Thyroid gland (tissue), 4 donors: ENCODE measurements at places on chromosomes 12 and 14. TPM values are rescaled to one million over a fixed set of nuclear protein-coding genes. Genes with fewer than 3 reads are reported as not detected.

Gene ACOT6
- not detected for total RNA-seq

Gene ANKRD13A
- 128 TPM for total RNA-seq

Gene DEPDC4
- total RNA-seq = 2.6 TPM

Gene IL22
- total RNA-seq = not detected

Gene CCND2
- total RNA-seq = 135 TPM

Gene SERPINA5
- total RNA-seq = 6.6 TPM

Gene CD163
- 179 TPM for total RNA-seq

Gene PYGL
- 24.6 TPM for total RNA-seq

Gene OSGEP
- 83.6 TPM for total RNA-seq

Gene CCDC177
- total RNA-seq = not detected

Gene CYP27B1
- total RNA-seq = 2.7 TPM

DNA sequence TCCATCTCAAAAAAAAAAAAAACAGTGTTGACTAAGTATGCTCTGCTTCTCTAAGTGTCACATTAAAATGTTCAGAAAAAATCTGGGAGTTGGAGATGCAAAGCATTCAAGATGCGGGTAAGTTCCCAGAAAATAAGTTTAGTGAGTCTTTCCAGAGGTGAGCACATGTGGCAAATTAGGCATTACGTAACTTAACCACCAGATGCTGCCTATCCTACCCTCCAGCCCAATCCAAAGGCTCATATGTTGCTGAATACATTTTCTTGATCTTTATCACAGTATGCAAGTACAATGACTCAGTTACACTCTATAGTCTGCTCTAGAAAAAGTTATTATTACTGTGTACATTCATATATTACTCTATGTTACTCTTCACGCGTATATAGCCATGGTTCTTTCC, 3.6 kb downstream of the SLC2A14 start:
- H3K4me3 ChIP-seq = no peak overlapping the region
- peaks cover 14% of the 10 kb centered on the region for H3K27me3 ChIP-seq
- H3K4me1 ChIP-seq = no peaks in the 10 kb centered on the region
- H3K36me3 ChIP-seq = no peaks in the 10 kb centered on the region

- no peak overlapping the region for H3K4me3 ChIP-seq
- no peaks in the 10 kb centered on the region for H3K27me3 ChIP-seq
- no peak overlapping the region for H3K27ac ChIP-seq
- H3K4me1 ChIP-seq = peaks cover 13% of the 10 kb centered on the region
Measured at GRCh38 chr14:76396714-76397187, 20.8 kb downstream of the ESRRB start.

- no peak overlapping the region for H3K4me3 ChIP-seq
- H3K27me3 ChIP-seq = no peaks in the 10 kb centered on the region
- no peaks in the 10 kb centered on the region for H3K36me3 ChIP-seq
- no peak for DNase-seq
Measured at GRCh38 chr14:91378930-91379578, 38.6 kb downstream of the CCDC88C start.

GRCh38 chr12:79155683-79156082, 291.1 kb downstream of the SYT1 start:
- H3K27ac ChIP-seq = no peak overlapping the region
- H3K36me3 ChIP-seq = no peaks in the 10 kb centered on the region
- no peaks in the 10 kb centered on the region for H3K27me3 ChIP-seq
- H3K4me1 ChIP-seq = no peaks in the 10 kb centered on the region
- DNase-seq = no peak

DNA sequence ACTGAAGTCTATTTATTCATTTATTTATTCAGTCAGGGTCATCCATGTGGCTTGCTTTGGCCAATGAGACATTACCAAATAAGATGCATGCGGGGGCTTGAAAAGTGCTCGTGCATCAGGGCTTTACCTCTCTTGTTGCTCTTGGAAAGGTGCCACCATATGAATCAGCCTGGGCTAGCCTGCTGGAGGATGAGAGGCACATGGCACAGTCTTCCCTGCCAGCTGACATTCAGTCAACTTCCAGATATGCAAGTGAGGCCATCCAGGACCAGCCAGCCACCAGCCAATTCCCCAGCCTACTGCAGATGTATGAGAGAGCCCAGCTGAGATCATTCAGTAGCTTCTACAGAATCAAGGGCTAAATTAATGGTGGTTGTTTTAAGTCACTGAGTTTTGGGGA, 105.2 kb upstream of the RPH3A start:
- H3K27me3 ChIP-seq = no peaks in the 10 kb centered on the region
- H3K4me3 ChIP-seq = no peak overlapping the region
- no peak overlapping the region for H3K27ac ChIP-seq

DNA sequence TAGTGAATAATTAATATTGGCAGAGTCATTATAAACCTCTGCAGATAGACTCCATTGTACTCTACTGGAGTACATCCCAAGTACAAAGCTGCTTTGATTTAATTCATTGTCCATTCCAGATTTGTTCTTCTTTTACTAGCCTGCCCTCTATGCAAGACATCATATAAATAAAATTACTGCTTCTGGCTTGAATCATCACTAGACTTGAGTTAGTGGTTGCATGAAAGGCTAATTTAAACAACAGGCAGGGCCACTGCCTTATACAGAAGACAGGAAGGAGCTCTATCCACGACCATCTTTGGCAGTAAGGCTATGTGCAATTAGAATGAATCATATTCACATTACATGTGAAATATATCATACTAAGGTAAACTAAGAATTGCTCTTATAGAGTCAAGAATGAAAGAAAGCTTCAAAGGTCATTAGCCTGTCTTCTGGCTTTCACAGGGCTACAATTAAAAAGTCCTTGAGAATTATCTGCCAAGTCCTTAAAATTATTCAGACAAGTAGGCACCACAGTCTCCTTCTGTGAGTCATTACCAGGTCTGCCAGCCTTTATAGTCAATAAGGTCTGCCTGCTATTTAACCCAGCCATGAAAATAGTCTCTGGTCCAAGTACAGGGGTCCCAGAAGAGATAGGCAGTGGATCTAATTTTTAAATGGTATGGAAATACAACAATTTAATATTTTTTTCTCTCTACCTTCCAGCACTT, 631.8 kb downstream of the TMTC2 start:
- H3K36me3 ChIP-seq = no peaks in the 10 kb centered on the region
- H3K4me3 ChIP-seq = no peak overlapping the region
- no peaks in the 10 kb centered on the region for H3K27me3 ChIP-seq
- DNase-seq = no peak
- no peak overlapping the region for H3K27ac ChIP-seq

GRCh38 chr12:52256584-52256935, 17.9 kb upstream of the KRT86 start:
- no peaks in the 10 kb centered on the region for H3K27me3 ChIP-seq
- H3K27ac ChIP-seq = no peak overlapping the region
- DNase-seq = no peak
- H3K36me3 ChIP-seq = no peaks in the 10 kb centered on the region

- no peaks in the 10 kb centered on the region for H3K36me3 ChIP-seq
- no peak for DNase-seq
- H3K27me3 ChIP-seq = no peaks in the 10 kb centered on the region
Measured at GRCh38 chr12:18658829-18659228, 79.0 kb downstream of the PLCZ1 start.

DNA sequence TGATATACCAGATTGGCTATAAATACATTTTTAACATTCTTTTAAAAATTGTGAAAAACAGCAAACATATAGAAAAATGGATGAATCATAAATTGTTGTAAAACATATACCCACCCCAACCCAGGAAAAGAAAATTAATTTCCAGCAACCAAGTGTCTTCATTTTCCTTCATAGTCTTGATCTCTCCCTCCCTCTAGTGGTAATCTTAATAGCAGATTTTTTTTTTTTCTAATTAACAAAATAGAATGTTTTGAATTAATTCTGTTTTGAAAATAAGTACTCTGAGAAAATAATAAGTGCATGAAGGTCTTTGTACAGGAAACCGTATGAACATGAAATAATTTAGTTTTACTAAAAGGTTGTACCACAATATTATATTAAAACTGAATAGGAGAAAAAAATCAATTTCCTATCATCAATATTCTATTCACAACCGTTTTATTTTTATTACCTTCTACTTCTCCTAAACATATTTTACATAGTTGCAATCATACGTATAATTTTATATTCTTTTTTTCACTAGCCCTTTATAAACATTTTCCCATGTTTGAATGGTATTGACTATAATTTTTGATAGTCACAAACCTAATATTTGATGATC, 7.0 kb downstream of the ETNK1 start:
- H3K36me3 ChIP-seq = no peaks in the 10 kb centered on the region
- H3K27ac ChIP-seq = no peak overlapping the region
- no peak overlapping the region for H3K4me3 ChIP-seq
- H3K27me3 ChIP-seq = no peaks in the 10 kb centered on the region
- DNase-seq = no peak
- H3K4me1 ChIP-seq = peaks cover 14% of the 10 kb centered on the region

GRCh38 chr14:67668559-67668958, 5.9 kb downstream of the VTI1B start:
- peaks cover 28% of the 10 kb centered on the region for H3K4me1 ChIP-seq
- no peak overlapping the region for H3K27ac ChIP-seq
- H3K27me3 ChIP-seq = no peaks in the 10 kb centered on the region
- no peaks in the 10 kb centered on the region for H3K36me3 ChIP-seq

DNA sequence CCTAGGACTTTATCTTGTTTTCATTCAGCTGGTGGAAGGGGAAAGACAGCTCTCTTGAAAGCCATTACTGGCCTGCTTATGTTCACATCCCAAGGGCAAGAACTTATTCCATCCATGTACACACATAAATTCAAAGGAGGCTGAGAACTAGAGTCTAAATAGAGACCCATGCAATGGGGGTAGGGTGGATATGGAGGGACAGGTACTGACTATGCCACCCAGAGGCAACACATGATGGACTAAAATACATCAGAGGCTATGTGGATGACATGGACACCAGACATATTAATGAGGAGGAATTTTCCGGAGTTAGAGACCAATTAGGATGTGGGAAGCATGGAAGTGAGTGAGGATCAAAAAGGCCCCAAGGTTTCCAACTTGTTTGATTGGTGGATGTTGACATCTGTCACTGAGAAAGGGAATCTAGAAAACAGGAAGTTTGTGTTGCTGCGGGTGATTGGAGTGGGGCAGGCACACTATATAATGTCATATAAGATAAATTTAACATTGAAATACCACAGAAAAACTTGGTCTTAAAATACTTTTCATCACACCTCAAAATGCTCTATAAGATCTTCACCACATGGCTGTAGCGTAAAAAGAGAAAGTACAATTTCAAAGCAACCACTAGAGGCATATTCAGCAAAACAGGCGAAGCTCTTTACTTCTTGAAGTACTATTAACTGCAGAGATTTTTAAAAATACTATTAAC, 130.4 kb downstream of the GRIP1 start:
- H3K4me3 ChIP-seq = no peak overlapping the region
- no peaks in the 10 kb centered on the region for H3K36me3 ChIP-seq
- H3K27me3 ChIP-seq = no peaks in the 10 kb centered on the region

- H3K36me3 ChIP-seq = no peaks in the 10 kb centered on the region
- H3K4me1 ChIP-seq = no peaks in the 10 kb centered on the region
- H3K27ac ChIP-seq = no peak overlapping the region
- DNase-seq = no peak
- no peak overlapping the region for H3K4me3 ChIP-seq
Measured at GRCh38 chr14:26887847-26888246, 290.0 kb upstream of the NOVA1 start.

- no peak overlapping the region for H3K27ac ChIP-seq
- no peak for DNase-seq
- H3K36me3 ChIP-seq = no peaks in the 10 kb centered on the region
- no peaks in the 10 kb centered on the region for H3K27me3 ChIP-seq
- no peak overlapping the region for H3K4me3 ChIP-seq
Measured at GRCh38 chr14:65751510-65751909, 339.0 kb downstream of the FUT8 start.

GRCh38 chr12:28340261-28341045, 150.2 kb downstream of the CCDC91 start:
- no peaks in the 10 kb centered on the region for H3K4me1 ChIP-seq
- no peak overlapping the region for H3K27ac ChIP-seq
- H3K36me3 ChIP-seq = no peaks in the 10 kb centered on the region
- DNase-seq = no peak
- no peak overlapping the region for H3K4me3 ChIP-seq

- peak; percentile 90 for DNase-seq
- peak overlapping the region; percentile 49 for H3K27ac ChIP-seq
- H3K4me1 ChIP-seq = no peaks in the 10 kb centered on the region
- no peak overlapping the region for H3K4me3 ChIP-seq
- H3K27me3 ChIP-seq = no peaks in the 10 kb centered on the region
- H3K36me3 ChIP-seq = no peaks in the 10 kb centered on the region
Measured at GRCh38 chr14:92973261-92973797, 50.4 kb downstream of the CHGA start.

DNA sequence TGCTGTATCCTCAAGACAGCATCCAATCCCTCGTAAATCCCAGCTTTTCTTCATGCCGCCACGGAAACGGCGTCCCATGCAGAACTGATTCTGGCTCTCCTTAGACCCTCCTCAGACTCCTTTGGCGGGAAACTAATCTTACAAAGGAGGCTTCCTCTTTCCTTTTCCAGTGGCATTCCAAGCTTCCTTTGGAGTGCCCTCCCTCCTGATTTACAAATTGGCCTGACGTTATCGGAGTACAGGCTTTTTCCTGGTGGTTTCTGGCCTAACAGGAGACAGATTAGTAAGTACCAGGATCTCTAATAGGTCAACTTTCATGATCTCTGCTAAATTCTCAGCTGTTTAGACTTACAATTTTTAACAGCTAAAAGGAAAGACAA, 1.3 kb upstream of the ZDHHC17 start:
- H3K27me3 ChIP-seq = no peaks in the 10 kb centered on the region
- H3K27ac ChIP-seq = no peak overlapping the region
- H3K4me1 ChIP-seq = peaks cover 7% of the 10 kb centered on the region
- DNase-seq = no peak

DNA sequence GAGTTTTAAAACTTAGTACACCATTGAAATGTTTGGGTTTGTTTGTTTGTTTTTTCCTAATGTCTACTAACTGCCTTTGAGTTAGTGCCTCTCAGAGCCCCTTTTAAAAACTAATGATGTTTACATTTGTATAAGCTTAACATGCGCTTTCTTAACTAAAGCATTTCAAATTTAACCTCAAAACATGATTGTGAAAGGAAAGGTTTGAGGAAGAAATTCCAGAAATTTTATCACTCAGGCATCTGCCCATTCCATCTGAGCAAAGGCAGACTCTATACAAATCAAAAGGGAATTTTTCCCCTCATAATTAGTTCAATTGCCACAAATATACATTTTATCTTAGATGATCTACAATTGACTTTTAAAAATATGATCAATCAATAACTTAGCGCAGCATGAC, 230.7 kb upstream of the CAND1 start:
- no peak overlapping the region for H3K27ac ChIP-seq
- H3K36me3 ChIP-seq = no peaks in the 10 kb centered on the region
- H3K27me3 ChIP-seq = no peaks in the 10 kb centered on the region
- DNase-seq = no peak
- peaks cover 21% of the 10 kb centered on the region for H3K4me1 ChIP-seq
